ENCODE measurements at places on chromosomes 16 and 17. TPM values are rescaled to one million over a fixed set of nuclear protein-coding genes. Genes with fewer than 3 reads are reported as not detected.

DNA sequence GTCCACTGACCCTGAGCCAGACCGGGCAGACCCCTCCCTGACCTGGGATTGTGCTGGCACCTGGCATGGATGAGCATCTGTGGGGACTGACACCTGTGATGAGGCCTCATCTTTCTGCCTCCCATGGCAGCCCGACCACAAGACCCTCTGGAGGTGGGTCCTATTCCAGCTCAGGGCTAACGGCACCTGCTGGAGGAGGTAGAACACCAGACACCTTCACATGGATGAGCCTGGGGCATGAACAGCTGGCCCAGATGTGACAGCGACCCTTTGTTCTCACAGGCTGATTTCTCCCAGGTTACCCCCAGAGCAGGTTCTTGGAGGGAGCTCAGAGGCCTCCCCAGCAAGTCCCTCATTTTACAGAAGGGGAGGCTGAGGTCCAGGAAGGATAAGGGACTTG is 46.4 kb upstream of the PIK3R6 start:
- H3K4me3 ChIP-seq, result no peak overlapping the region
- H3K36me3 ChIP-seq, result no peaks in the 10 kb centered on the region
- peaks cover 77% of the 10 kb centered on the region for H3K27me3 ChIP-seq
- no peak overlapping the region for H3K27ac ChIP-seq
- H3K4me1 ChIP-seq, result no peaks in the 10 kb centered on the region
- no peak for DNase-seq

Gene FBXW10
- total RNA-seq, result 0.08 TPM

Gene RHBDL3
- total RNA-seq, result 4.7 TPM

DNA sequence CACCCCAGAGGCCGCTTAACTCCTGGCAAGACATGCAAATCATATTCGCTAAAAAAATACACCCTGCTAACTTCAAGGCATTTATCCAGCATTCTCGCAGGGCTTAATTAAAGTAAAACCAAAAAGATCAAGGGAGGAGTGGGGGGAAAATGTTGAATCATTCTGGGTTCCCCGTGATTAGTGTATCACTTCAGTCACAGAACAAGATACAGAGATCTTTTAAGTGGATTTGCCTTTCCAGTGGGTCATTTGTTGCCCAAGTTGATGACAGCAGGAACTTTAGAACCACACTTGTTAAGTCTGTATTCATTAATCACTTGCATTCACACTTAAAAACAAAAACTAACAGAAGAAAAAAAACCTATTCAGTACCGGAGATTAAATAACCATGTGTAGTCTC is 17.3 kb downstream of the CRYBA1 start:
- H3K36me3 ChIP-seq, result peaks cover 83% of the 10 kb centered on the region
- H3K27ac ChIP-seq, result no peak overlapping the region
- no peak overlapping the region for H3K4me3 ChIP-seq

- H3K27me3 ChIP-seq, result no peaks in the 10 kb centered on the region
- no peak overlapping the region for H3K27ac ChIP-seq
- no peak overlapping the region for H3K4me3 ChIP-seq
These were observed 23.1 kb downstream of the LITAFD start for GRCh38 chr16:8905168-8905762.

DNA sequence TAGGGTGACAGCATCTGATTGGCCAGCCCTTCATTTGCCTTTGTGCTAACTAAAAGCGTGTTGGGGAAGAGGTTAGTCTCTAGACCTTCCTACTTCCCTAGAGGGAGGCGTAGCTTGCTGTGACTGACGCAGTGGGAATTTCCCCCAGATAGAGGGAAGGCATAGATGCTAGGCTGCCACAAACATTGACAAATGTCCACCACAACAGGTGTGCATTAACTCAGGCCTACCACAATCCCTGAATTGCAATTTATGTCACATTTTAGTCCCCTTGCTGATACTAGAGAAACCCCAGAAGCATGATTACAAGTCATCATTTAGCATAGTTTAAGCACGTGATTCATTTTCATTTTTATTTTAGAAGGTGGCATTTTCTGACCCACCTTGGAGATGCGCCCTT is 76.3 kb upstream of the WSB1 start:
- no peak overlapping the region for H3K4me3 ChIP-seq
- no peak overlapping the region for H3K27ac ChIP-seq

Gene OR1F1
- total RNA-seq, result not detected

Gene EVPLL
- not detected for total RNA-seq

DNA sequence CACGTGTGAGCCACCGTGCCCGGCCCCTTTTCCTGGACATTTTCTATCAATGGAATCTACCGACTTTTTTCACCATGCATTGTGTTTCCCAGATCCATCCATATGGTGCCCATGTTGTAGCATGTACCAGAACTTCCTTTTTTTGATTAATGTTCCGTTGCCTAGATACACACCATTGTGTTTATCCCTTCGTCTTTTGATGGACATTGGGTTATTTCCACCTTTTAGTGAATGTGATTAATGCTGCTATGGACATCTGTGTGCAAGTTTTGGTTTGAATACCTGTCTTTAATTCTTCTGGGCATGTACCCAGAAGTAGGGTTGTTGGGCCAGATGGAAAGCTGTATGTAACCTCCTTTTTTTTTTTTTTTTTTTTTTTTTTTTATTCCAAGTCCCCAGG is 79.8 kb downstream of the NT5M start:
- no peak overlapping the region for H3K4me3 ChIP-seq
- no peaks in the 10 kb centered on the region for H3K36me3 ChIP-seq
- no peak for DNase-seq
- H3K27me3 ChIP-seq, result peaks cover 14% of the 10 kb centered on the region
- no peak overlapping the region for H3K27ac ChIP-seq
- H3K4me1 ChIP-seq, result peaks cover 14% of the 10 kb centered on the region
